ENCODE measurements at places on chromosomes 7 and 10.

GRCh38 chr7:112533591-112533990, 52.8 kb downstream of the LSMEM1 start:
- no peak for DNase-seq

DNA sequence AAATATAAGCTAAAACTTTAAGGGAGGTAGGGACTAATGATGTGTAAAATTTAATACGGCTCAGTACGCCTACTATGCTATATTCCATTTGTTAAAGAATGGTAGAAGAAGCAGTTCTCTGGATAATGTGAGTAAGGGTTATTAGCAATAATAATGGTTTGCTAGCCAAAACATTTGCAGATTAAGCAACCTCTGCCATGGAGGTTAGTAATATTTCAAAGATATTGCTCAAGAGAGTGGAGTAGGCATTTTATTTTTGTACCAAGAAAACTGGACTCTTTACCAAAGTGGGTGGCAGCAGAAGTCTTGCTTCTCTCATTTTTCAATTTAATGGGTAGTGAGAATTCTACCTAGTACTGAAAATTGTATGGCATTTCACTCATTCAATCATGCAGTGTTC, 158.9 kb upstream of the TMEM106B start:
- no peak for DNase-seq

DNA sequence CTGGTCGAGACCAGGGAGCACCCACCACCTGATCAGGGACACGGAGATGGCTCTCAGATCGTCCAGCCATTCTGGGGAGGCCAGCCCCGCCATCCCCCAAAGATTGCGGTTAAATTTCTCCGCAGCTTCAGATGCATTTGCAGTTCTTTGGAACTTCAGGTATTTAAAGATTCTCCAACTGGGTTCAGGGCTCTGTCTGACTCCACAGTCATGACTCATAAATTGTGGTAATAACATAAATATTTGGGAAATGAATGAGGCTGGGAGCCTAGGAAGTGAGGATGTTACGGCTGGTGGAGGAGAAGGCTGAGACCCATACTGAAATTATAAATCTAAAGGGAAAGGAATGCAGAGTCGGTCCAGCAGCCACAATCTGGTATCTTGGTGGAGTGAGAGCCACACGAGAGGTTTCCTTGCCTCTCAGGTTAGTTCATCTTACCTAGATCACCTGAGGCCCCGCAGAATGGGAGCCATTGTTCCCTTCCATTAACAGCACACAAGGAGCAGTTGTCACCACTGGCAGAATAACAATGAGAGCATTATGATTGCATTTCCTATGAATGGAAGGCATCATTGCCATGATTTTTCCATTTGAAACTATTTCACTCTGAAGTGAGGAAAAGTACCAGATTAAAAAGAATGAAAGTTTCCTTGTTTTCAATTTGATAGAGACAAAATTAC, 26.7 kb upstream of the DNAJB6 start:
- no peak for DNase-seq

- DNase-seq: no peak
Measured at GRCh38 chr7:113143486-113144257, 25.3 kb upstream of the SMIM30 start.

DNA sequence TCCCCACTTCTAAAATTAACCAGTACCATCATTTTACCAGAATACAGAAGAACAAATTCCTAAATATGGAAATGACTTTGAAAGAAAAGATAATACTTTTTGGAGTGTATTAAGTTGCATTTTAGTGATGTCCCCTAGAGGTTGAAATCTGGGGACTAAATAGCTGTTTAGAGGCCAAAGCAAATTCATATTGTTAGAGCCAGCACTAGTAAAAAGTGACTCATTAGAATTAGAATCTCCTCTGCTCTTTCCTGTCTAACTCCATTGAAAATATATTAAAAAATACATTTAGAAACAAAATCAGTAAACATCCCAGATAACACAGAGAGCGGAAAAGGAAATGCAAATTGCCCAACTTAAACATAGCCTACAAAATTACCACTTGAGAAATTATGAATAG, 1189.6 kb upstream of the C7orf33 start:
- DNase-seq: no peak

DNA sequence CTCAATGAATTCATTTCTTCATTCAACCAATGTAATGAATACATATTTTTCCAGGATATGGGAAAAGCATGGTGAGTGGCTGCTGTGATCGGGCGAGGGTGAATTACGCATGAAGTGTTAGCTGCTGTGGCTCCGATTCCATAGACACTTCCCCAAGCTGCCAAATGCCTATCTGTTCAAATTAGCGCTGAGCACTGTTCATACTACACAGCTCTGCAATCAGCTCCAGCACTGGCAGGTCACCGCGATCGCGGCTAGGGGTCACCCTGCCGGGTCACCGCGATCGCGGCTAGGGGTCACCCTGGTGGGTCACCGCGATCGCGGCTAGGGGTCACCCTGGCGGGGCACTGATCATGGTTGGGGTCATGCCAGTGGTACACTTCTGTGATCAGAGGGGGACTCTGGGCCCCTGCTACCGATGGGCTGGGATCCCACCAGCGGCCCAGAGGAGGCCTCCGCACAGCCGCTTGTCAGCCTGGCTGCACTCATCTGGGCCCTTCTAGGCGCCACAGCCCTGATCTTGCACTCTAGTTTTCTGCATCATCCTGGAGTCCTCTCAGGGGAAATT, 49.3 kb downstream of the JAKMIP3 start:
- DNase-seq: no peak

- DNase-seq: no peak
Measured at GRCh38 chr10:24722131-24722675, 1.5 kb downstream of the ARHGAP21 start.

DNA sequence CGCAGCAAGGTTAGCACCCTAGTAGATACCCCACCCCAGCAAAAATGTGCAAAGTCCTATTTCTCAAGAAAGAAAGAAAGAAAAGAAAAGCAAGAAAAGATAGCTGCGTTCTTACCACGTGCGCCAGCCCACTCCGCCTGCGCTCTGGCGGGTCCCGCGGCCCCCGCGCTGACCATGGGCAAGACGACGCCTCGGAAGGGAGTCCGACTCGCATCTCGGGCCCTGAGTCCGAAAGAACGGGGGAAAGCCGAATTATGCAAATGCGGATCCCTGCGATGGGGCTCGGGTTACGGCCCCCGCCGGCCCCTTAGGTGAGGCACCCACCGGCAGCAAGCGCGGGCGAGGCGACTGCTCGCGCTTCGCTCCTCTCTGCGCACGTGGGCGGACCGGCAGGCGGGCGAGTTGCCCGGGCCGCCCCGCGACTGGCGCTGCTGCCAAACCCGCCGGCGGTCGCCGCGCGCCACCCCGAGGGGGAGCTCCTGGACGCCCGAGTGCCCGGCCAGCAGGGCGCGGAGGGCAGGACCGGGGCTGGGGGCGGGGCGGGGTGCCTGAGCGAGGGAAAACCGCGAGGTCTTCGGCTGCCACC, 2.4 kb upstream of the EGR2 start:
- no peak for DNase-seq

DNA sequence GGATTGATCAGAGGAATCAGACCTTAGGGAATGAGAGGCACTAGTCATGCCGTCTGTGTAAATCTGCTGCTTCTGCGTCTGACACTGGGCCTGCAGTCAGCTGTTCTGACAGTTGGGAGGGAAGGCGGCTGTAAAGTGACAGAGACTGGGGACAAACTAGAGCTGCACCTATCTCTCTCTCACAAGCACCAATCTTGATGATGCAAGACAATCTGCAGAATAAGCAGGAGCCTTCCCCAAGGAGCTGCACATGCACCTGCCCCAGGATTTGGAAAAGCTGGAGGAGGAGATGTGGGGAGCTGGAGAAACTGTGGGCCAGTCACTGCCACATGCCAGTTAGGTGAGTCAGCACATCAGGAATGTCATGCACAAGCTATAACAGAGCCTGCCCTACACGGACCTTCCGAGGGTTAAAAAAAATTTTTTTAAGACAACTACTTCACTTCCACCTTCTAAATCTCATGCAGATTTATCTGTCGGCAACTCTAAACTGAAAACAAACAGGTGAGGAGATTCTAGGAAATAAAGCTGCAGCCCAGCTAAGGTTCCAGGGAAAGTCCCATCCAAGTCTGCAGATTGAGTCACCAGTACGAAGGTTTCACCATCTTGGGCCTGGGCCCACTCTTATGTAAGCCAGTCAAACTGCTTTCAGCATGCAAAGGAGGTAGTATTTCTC, 39.2 kb downstream of the ENO4 start:
- DNase-seq: no peak

GRCh38 chr7:95047291-95047690, 139.9 kb downstream of the PPP1R9A start:
- no peak for DNase-seq

- no peak for DNase-seq
Measured at GRCh38 chr10:80199828-80200227, 5.5 kb downstream of the ANXA11 start.

DNA sequence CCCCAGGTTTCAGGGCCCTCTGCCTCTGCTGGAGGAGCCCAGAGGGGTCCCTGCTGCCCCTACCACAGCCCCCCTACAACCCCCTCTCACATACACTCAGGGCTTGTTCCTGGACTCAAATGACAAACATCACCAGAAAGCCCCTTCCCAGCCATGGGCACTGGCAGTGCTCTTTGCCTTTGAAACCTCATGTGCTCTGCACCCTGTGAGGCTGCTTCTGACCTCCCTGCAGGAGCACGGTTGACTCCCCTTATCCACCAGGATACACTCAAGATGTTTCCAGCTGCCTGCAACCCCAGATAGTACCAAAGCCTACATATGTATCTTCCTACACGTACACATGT, 3.5 kb upstream of the ADIRF start:
- DNase-seq: no peak

DNA sequence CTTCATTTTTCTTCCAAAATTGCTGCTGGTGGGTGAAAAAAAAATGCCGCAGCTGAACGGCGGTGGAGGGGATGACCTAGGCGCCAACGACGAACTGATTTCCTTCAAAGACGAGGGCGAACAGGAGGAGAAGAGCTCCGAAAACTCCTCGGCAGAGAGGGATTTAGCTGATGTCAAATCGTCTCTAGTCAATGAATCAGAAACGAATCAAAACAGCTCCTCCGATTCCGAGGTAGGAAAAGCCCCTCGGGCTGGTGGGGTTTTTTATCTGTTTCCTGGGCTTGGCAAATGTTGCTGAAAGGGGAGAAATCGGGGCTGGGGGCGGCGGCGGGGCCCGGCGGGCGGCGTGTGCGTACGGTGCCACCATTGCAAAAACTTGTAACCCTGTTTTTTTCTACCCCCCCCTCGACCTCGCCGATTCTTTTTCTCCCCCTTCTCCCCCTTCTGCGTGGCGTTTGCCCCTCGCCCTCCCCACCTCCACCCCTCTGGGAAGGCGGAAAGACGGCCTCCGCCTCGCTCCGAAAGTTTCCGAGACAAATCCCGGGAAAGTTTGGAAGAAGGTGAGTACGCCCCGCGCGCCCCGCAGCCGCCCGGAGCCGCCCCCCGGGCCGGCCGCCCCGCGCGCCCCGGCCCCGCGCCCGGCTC, 789 bp downstream of the TCF7L2 start:
- DNase-seq: no peak

GRCh38 chr10:113493195-113493594, 59.7 kb upstream of the HABP2 start:
- DNase-seq: no peak

DNA sequence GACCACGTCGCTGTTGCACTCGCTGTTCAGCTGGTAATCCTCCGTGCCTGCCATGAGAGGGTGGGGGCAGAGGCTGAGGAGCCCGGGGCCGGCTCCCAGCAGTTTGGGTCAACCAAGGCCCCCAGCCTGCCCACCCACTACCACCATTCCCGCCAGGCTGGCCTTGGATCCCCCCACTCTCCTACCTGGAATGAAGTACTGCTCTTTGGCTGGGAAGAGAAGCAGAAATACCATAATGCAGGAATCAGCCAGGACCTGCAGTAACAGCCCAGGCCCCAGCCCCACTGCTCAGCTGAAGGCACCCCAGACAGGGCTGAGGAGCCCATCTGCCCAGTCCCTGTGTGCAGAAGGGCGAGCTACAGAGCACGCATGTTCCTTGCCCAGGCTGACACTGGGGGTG, 138.0 kb downstream of the SLIT1 start:
- DNase-seq: no peak

GRCh38 chr7:131071786-131072504, 255.7 kb upstream of the MKLN1 start:
- no peak for DNase-seq

DNA sequence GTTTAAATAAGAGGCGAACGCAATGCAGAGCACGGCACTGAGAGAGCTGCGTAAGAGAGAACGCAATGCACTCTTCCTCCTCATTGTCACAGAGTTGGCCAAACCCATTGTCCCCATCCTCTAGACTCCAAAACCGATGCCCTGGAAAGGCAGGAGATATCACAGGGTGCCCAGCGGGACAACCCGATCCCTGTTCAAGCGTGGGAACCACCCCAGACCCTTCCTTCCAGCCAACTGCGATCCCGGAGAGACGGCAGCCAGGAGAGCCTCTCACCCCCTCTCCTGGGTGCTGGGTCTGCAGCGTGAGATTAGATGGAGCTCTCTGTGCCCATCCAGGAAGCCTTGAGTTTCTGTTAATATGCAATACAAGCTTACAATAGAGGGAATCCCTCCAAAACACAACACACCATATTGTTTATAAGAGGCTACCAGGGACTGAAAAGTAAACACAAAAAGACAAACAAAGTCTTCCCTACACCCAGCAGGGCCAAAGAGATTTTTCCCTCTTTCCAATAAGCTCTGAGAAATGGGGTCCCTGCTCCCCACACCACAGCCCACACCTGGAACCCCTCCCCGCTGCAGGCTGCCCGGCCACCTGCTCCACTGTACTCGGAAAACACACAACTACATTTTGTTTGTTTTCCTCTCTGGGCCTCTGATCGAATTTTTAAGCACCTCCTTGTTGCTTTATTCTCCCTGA, 187.6 kb downstream of the ADARB2 start:
- no peak for DNase-seq

- DNase-seq: no peak
Measured at GRCh38 chr7:102992938-102993717, 80.3 kb downstream of the LRRC17 start.

GRCh38 chr7:87934699-87935383, 790 bp downstream of the ADAM22 start:
- DNase-seq: no peak

GRCh38 chr7:42085531-42085930, 151.5 kb downstream of the GLI3 start:
- DNase-seq: no peak

- DNase-seq: no peak
Measured at GRCh38 chr10:52653263-52653909, 119.2 kb downstream of the MBL2 start.

- DNase-seq: no peak
Measured at GRCh38 chr7:826230-826917, 5.9 kb upstream of the SUN1 start.

- DNase-seq: no peak
Measured at GRCh38 chr7:35415411-35415822, 161.5 kb upstream of the TBX20 start.

DNA sequence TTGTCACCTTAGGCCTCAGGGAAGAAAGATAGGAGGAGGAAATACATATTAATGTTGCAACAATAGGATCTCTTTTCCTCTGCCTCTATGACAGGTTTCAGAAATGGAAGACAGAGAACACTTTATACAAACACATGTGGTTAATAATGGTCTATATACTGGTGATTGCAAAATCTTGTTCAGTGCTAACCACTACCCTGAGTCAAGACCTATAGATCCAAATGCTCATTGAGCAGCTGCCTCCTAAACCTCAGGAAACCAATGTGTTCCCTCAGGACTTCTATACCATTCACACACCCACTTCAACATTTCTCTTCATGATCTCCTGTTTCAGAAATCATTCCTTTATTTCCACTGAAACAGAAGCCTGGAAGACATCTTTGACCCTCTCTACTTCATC, 32.5 kb upstream of the VWDE start:
- no peak for DNase-seq
